ENCODE measurements at places on chromosomes 2 and 18.

DNA sequence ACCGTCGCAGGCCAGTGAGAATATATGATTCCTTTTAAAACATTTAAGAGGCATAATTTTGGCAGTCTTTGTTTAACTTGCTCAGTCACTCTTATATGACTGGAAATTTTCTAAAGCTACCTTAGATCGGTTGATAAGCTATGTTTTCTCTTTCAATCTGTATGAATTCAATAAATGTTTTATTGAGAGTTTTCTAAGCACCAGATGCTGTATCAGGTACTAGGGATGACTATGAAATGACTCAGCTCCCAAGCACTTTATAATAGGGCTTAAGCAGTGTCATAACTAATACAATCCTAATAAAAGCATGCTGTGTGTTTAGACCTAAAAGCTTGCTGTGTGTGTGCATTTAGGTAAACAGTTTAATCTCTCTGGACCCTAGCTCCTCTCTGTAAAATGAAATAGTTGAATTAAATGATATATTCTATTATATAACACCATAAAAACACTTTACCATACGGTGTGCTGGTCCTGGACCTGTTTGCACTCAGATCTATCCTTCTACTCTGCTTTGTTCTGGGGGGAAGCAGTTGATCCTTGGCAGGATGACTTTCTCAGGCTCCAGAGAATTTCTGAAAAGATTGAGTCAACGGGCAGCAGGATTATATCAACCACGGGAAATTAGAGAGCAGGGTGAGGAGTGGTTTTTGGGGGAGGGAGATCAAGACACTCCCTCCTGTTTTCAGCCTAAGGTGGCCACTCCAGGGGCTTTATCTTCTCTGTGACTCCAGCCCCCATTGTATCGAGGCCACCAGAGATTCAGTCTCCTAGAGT, 26.1 kb upstream of the SLC38A11 start:
- DNase-seq, result no peak

GRCh38 chr2:124201713-124202112, 176.6 kb downstream of the CNTNAP5 start:
- DNase-seq, result no peak

DNA sequence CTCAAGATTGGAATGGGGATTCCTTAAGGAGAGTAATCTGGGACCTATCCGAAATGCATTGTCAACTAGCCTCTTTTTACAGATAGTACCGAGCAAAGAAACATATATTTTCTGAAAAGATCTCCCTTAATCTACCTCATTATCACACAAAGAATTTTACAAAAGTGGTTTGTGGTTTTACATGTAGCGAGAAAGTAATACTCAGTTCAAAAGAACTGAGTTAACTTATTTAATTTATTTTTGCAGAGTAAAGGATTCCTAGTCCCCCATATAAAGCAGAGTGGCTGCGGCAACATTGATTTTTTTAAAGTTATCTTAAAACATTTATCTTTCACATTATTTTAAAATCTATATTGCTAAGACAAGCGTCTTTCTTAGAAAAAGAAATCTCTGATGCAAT, 15.9 kb upstream of the SOS1 start:
- DNase-seq, result no peak

DNA sequence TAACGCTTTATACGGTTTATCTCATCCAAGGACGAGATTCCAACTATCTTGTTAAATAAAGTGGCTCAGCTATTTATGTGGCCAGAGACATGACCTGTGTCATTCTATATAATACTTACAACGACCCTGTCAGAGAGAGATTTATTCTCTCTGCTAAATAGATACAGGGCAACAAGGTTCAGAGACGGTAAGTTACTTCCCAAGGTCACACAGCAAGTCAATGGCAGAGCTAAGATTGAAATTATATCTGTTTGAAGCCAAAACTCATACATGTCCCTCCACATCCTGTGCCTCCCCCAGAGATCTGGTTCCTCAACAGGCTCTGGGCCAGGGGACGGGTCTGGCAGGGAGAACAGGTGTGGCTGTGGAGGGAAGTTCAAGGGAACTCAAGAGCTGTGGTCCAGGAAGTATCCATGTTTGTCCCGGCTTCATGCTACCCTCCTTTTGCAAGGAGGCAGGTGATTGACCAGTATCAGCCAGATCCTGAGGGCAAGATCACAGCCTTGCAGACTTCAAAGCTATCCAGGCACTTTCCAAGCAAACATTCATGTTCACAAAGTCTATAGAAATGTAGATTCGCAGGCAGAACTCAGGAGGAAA, 99.8 kb downstream of the CAPN13 start:
- DNase-seq, result no peak

DNA sequence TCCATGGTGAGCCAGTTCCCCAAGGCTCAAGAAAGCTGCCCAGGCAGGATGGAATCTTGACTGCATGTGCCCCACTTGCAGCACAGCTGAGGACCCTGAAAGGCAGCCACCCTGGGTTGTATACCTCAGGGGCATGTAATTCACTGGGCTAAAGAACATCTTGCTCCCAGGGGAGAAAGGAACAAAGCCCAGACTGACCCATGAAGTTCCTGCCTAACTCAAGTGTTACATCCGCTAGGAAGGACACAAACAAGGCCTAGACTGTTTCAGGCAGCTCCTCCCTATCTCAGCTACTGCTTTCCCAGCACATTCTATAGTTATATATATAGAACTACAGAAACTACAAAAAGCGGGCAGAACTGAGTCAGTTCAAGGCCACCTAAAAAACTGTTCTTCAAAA, 69.0 kb downstream of the RBM43 start:
- no peak for DNase-seq

All from AG09309 (cell line).